RWPE2 (cell line): ENCODE measurements at places on chromosomes 2 and 18.

DNA sequence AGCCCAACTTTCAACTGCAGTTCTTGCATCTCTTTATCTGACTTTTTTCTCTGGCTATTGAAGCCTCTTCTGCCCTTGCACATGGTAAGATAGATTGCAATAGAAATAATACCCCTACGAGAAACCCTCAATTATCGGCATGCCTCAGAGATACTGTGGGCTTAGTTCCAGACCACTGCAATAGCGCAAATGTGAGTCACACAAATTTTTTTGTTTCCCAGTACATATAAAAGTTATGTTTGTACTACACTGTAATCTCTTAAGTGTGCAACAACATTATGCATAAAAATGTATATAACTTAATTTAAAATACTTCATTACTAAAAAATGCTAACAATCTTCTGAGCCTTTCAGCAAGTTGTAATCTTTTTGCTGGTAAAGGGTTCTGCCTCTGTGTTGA, 124.7 kb downstream of the PDE1A start:
- H3K4me3 ChIP-seq, result no peak overlapping the region
- DNase-seq, result no peak
- H3K4me1 ChIP-seq, result no peaks in the 10 kb centered on the region
- no peaks in the 10 kb centered on the region for H3K36me3 ChIP-seq

DNA sequence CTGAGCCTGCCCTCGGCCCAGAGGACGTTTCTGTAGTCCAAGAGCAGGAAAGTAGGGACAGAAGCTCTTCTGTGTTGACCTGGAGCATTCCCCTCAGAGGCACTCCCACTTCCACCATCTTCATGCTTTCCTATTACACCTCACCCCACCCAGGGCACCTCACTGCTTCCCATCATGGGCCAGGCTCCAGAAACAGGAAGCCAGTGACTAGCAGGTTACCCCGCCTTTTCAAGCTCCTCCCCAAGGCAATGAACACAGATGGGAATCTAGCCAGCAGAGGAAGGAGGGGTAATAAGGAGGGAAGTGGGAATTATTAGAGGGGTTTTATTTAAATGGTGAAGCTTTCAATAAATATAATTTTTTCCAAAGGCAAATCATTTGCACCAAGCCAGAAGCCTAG, 308.8 kb upstream of the MGAT5 start:
- no peak for DNase-seq
- no peaks in the 10 kb centered on the region for H3K4me1 ChIP-seq
- H3K27ac ChIP-seq, result no peak overlapping the region
- no peaks in the 10 kb centered on the region for H3K36me3 ChIP-seq

GRCh38 chr18:12408247-12408869, 629 bp downstream of the PRELID3A start:
- H3K36me3 ChIP-seq, result 0 out of 2 replicates have a peak, but pooled peaks cover 3% of the 10 kb centered on the region
- peak overlapping the region; percentile 68 for H3K4me3 ChIP-seq
- DNase-seq, result no peak
- peak overlapping the region; percentile 41 for H3K27ac ChIP-seq
- no peaks in the 10 kb centered on the region for H3K27me3 ChIP-seq

GRCh38 chr2:9770308-9771100, 72.8 kb upstream of the TAF1B start:
- no peak overlapping the region for H3K27ac ChIP-seq
- DNase-seq, result no peak
- H3K27me3 ChIP-seq, result no peaks in the 10 kb centered on the region
- H3K4me1 ChIP-seq, result peaks cover 3% of the 10 kb centered on the region
- H3K4me3 ChIP-seq, result no peak overlapping the region

DNA sequence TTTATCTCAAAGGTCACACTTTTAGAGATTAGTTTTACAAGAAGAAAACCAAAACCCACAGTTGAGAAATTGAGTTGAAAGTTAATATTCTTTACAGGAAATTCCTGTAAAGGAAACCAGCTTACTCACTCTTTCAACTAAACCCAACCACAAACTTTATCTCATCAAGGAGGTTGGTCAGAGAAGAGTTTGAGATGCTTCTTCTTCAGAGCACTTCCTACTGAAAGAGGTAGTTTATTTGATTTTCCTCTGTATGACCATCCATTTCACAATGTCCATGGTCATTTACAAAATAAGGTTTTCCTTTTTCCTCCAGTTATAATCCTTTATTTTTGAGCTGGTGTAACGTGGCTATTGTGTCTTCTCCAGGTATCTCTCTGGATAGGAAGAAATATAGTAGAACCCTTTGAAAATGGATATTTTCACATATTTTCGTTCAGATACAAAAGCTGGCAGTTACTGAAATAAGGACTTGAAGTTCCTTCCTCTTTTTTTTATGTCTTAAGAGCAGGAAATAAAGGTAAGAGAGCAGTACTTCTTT, 4.5 kb upstream of the IL18RAP start:
- H3K36me3 ChIP-seq, result no peaks in the 10 kb centered on the region
- no peaks in the 10 kb centered on the region for H3K27me3 ChIP-seq
- H3K4me3 ChIP-seq, result no peak overlapping the region
- H3K27ac ChIP-seq, result no peak overlapping the region
- H3K4me1 ChIP-seq, result no peaks in the 10 kb centered on the region
- DNase-seq, result no peak

- peaks cover 9% of the 10 kb centered on the region for H3K4me1 ChIP-seq
- H3K4me3 ChIP-seq, result no peak overlapping the region
- no peak for DNase-seq
- H3K36me3 ChIP-seq, result no peaks in the 10 kb centered on the region
- H3K27me3 ChIP-seq, result no peaks in the 10 kb centered on the region
Measured at GRCh38 chr2:235333076-235333475, 160.8 kb upstream of the AGAP1 start.

- H3K4me3 ChIP-seq, result no peak overlapping the region
- no peaks in the 10 kb centered on the region for H3K27me3 ChIP-seq
- no peak overlapping the region for H3K27ac ChIP-seq
- no peak for DNase-seq
Measured at GRCh38 chr2:165162466-165162865, 41.4 kb downstream of the SCN3A start.

GRCh38 chr2:27621524-27621923, 7.3 kb downstream of the CCDC121 start:
- peaks cover 67% of the 10 kb centered on the region for H3K36me3 ChIP-seq
- no peaks in the 10 kb centered on the region for H3K27me3 ChIP-seq
- no peak overlapping the region for H3K27ac ChIP-seq
- H3K4me3 ChIP-seq, result no peak overlapping the region
- DNase-seq, result no peak

DNA sequence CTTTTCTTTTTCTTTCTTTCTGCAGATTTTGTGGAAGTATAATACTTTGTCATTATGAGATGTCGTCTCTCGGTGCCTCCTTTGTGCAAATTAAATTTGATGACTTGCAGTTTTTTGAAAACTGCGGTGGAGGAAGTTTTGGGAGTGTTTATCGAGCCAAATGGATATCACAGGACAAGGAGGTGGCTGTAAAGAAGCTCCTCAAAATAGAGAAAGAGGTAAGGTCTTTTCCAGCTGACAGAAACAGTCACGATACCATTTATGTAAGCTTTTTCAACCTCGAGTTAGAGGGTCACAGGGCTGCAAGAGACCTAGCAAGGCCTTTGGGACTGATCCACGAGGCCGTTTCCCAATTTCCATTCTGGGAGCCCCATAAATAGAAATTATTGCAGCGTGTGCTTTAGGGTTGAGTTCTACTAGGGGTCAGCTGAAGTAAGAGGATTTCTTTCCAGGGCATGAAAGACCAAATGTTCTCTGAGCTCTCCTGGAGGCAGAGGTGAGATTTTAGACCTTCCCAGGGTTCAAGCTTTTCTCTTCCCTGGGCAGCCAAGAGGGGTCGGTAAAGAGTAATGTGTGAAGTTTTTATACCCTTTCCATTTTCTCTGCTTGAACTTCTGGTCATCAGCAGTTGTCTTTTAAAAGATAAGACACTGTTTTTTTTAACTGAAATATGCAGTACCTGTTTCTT, 15.5 kb downstream of the MAP3K20 start:
- H3K27me3 ChIP-seq, result no peaks in the 10 kb centered on the region
- peaks cover 64% of the 10 kb centered on the region for H3K36me3 ChIP-seq
- no peak for DNase-seq
- H3K27ac ChIP-seq, result no peak overlapping the region
- no peak overlapping the region for H3K4me3 ChIP-seq

DNA sequence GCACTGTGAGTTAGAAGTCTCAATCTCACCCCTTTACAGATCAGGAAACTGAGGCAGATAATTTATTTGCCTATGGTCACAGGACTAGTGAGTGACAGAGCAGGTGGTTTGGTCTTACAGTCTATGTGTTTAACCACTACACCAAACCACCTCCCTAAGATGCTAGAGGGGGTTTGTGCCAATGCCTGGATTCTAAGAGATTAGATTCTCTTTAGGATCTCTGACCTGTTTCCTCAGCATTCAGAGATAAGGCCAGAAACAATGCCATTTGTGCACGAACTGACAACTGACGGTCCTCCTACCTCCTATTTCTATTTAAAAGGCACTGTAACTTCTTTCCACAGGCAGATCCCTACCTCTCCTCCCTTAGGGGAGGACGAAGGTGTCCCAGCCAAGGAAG, 2.3 kb upstream of the SLC20A1 start:
- no peak overlapping the region for H3K4me3 ChIP-seq
- H3K27me3 ChIP-seq, result no peaks in the 10 kb centered on the region
- peak overlapping the region; percentile 98 for H3K27ac ChIP-seq
- H3K4me1 ChIP-seq, result peaks cover 43% of the 10 kb centered on the region

- no peaks in the 10 kb centered on the region for H3K36me3 ChIP-seq
- H3K4me1 ChIP-seq, result peaks cover 2% of the 10 kb centered on the region
- no peak overlapping the region for H3K4me3 ChIP-seq
- no peaks in the 10 kb centered on the region for H3K27me3 ChIP-seq
Measured at GRCh38 chr2:119261493-119262225, 38.0 kb downstream of the STEAP3 start.

- H3K27me3 ChIP-seq, result no peaks in the 10 kb centered on the region
- H3K4me3 ChIP-seq, result no peak overlapping the region
- peak overlapping the region; percentile 38 for H3K27ac ChIP-seq
Measured at GRCh38 chr2:237304763-237305514, 109.0 kb downstream of the COL6A3 start.

DNA sequence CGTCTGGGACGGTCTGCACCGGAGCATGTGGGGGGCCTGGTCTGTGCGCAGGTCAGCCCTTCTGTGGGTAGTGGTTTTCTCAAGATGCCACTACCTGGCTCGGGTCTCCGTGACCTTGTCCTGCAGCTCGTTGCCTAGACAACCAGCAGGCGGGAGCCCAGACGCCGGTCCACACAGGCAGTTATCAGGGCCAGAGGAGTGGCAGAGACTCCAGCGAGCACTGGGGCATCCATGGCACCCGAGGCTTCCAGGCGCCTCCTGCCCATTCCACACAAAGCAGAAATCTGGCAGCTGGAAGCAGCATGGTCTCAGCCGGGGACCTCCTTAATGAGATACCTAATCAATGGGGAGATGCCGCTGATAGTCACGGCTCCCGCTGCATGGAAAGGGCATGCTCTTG, 156.1 kb downstream of the FAM210A start:
- H3K36me3 ChIP-seq, result no peaks in the 10 kb centered on the region
- no peaks in the 10 kb centered on the region for H3K4me1 ChIP-seq

GRCh38 chr18:48026216-48026615, 95.8 kb upstream of the SMAD2 start:
- H3K4me1 ChIP-seq, result peaks cover 15% of the 10 kb centered on the region
- DNase-seq, result peak; percentile 26
- H3K4me3 ChIP-seq, result no peak overlapping the region
- no peak overlapping the region for H3K27ac ChIP-seq
- no peaks in the 10 kb centered on the region for H3K27me3 ChIP-seq

GRCh38 chr18:38032516-38032915, 466.9 kb upstream of the CELF4 start:
- peaks cover 2% of the 10 kb centered on the region for H3K27me3 ChIP-seq
- H3K4me1 ChIP-seq, result no peaks in the 10 kb centered on the region
- no peak for DNase-seq
- no peak overlapping the region for H3K4me3 ChIP-seq

GRCh38 chr18:42477267-42477666, 522.2 kb downstream of the PIK3C3 start:
- no peak for DNase-seq
- H3K27me3 ChIP-seq, result no peaks in the 10 kb centered on the region
- no peak overlapping the region for H3K27ac ChIP-seq
- H3K36me3 ChIP-seq, result no peaks in the 10 kb centered on the region
- no peak overlapping the region for H3K4me3 ChIP-seq
- H3K4me1 ChIP-seq, result no peaks in the 10 kb centered on the region

GRCh38 chr2:70851704-70852103, 16.1 kb upstream of the CD207 start:
- H3K36me3 ChIP-seq, result no peaks in the 10 kb centered on the region
- no peak overlapping the region for H3K4me3 ChIP-seq
- no peaks in the 10 kb centered on the region for H3K4me1 ChIP-seq
- peaks cover 5% of the 10 kb centered on the region for H3K27me3 ChIP-seq

- DNase-seq, result no peak
- no peak overlapping the region for H3K4me3 ChIP-seq
- no peak overlapping the region for H3K27ac ChIP-seq
- no peaks in the 10 kb centered on the region for H3K36me3 ChIP-seq
- H3K4me1 ChIP-seq, result no peaks in the 10 kb centered on the region
- no peaks in the 10 kb centered on the region for H3K27me3 ChIP-seq
Measured at GRCh38 chr2:30371028-30371689, 75.9 kb upstream of the LCLAT1 start.

GRCh38 chr2:227415538-227416424, 28.0 kb upstream of the SCYGR1 start:
- H3K27me3 ChIP-seq, result no peaks in the 10 kb centered on the region
- peak; percentile 58 for DNase-seq
- H3K27ac ChIP-seq, result peak overlapping the region; percentile 66
- H3K4me1 ChIP-seq, result peaks cover 29% of the 10 kb centered on the region
- no peak overlapping the region for H3K4me3 ChIP-seq

DNA sequence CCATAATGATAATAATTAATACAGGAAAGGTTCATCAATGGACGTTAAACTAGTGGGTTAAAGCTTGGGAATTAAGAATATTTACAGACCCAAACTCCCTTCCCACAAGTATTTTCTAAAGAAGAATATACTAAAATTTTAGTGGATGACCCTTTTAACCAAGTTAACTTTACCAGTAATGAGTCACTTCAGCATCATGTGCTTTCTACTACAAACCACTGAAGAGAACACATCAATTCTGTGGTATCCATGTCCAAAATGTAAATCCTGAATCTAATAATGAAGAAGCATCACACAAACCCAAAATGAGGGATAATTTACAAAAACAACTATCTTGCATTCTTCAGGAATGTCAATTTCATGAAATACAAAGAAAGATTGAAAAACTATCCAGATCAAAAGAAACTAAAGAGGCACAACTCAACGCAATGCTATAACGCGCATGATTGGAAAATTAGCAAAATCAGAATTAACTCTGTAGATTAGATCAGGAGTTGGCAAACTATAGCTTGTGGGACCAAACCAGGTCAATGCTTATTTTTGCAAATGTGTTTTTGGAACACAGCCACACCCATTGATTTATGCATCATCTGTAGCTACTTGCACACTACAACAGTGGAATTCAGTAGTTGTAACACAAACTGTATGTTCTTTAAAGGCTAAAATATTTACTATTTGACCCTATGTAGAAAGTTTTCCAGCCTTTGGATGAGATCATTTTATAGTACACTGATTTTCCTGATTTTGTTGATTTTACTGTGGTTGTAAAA, 27.5 kb downstream of the COPS8 start:
- H3K4me3 ChIP-seq, result no peak overlapping the region
- H3K27ac ChIP-seq, result no peak overlapping the region
- no peak for DNase-seq
- H3K36me3 ChIP-seq, result no peaks in the 10 kb centered on the region
